ENCODE measurements at places on chromosomes 13 and 19. TPM values are rescaled to one million over a fixed set of nuclear protein-coding genes. Genes with fewer than 3 reads are reported as not detected.
A peak's percentile ranks its signal among the peaks of the same experiment; 100 is the strongest.

- no peak for DNase-seq
Measured at GRCh38 chr13:94966422-94966955, 254.1 kb upstream of the SOX21 start.

DNA sequence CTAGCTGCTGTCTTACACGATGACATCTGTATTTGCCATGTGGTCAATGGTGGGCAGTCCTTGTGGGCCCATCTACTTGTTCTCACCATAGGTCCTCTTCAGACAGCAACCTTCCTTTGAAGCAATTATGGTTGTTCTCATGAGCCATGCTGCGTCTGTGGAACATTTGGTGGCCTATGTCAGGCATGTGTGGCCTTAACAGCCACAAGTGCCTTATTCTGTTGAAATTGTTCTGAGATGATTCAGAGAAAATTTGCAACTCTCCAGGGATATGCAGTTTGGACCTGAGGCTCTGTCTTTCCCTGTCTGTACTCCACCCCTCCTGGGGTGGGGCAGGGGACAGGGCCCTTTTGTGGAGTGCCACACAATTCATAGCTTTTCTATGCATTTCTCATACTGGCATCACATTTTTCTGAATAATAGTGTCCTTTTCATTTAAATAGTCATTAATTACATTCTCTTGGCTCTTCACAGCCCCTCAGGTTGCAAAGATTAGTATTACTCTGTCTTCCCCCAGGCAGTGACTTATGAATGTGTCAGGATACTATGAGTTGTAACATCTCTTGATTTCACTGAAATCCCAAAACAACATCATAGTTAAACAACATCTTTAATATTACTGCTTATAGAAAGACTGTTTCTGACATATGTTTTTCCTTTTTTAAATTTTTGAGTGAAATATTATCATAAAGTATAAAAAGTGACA is 102.1 kb downstream of the ITGBL1 start:
- no peak for DNase-seq

DNA sequence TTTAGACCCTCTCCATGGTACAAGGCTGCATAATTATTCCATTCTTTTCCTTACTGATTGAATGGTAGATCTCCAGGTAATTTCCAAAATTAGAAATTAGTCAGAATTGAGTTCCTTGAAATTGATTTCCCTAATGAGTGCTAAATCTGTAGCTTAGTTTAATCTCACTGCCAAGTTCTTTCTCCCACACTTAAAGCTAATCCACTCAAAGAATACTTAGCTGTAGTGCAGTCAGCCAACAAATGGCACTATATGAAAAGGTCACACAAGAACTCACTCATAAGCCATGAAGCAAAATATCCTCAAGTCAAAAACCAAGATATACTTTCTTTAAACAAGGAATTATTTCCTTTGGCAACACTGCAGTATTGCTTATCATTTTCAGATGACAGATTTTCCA is 62.0 kb downstream of the XPO4 start:
- DNase-seq = no peak

DNA sequence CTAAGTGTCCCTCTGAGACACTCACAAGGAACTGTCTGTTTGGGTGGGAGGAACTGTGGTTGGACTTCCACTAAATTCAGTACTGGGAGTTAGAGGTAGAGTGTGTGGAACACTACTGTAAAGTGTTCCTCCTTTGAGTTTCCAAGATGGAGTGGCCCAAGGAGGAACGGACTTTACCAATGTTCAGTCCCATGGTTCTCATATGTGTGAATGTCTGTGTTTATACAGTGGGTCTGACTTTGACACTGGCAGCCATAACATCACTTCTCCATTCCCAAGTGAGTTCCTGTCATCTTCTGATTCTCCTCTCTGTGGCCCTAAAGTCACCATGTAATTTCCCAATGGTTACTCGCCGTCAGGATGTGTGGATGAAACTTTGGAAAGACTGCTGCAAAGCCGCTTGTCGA is 136.8 kb upstream of the SERP2 start:
- DNase-seq = no peak

ITGBL1 gene
- 0.36 TPM for polyA plus RNA-seq

FDX2 gene
- 20.6 TPM for polyA plus RNA-seq

- no peak for DNase-seq
Measured at GRCh38 chr19:15292140-15292539, 40.2 kb downstream of the BRD4 start.

DNA sequence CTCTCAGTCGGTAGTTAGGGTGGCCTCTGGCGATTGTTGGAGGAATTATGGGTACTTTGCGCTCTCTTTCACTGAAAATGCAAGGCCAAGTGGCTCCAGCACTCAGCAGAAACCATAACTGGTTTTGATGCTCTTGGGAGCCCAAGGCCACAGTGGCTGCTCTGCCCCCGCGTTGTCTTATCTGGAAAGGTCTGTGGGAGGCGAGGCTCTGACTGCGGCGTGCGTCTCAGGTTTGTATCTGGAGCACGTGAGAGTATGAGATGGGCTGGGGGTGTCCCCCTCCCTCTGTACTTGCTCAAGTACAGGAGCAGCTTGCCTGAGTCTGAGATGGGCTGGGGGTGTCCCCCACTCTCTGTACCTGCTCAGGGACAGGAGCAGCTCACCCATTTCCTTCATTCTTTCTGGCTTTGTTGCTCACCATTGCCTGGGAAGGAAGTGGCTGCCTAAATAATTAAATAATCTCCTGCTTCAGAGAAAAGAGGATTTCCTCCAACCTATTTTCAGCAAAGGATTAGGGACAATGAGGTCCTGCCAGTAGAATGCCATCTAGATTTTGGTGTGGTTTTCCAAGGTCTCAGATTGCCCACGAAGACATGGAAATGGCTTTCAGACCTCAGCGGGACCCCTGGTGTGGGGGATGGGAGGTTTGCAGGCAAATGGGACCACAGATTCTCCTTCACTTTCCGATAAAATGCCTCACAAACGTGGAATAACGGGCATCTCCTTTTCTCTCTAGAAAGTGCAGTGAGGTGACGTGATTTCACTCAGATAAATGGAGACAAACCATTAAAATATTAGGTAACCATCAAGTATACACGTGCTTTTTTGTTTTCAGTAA is 14.7 kb downstream of the ATP11A start:
- DNase-seq = no peak

DNA sequence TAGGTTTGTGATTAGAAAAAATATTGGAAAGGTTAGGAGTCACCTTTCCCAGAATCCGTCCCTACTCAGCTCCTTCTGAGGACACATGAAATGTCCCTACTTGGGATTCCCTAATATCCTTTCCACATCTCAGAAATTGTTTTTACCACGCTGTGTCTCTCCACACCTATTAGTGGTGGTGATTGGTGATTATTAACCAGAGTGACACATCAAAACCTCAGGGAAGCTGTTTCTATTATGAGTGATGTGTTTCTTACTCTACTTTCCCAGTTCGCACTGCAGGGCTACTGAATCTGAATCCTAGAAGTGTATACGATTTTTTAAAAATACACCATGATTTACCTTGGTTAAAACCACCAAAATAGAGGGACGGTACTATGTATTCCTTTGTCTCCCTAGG is 460.8 kb downstream of the TBC1D4 start:
- DNase-seq = no peak

RXFP2 gene
- polyA plus RNA-seq = not detected

ZNF728 gene
- polyA plus RNA-seq = 0.10 TPM

CADM4 gene
- 19.2 TPM for polyA plus RNA-seq

DNA sequence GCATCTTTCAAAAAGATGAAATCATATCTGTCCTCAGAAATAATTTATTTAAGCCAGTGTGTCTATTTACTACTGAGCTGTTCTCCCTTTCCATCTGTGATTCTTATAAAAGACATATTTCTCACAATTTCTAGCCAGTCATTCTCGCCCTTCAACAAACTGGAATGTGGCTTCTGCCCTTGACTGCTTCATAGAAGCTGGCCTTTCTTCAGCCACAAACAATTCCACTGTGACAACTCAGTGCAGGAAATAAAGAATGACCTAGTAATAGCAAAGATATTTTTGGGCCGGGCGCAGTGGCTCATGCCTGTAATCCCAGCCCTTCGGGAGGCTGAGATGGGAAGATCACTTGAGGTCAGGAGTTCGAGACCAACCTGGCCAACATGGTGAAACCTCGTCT is 655.5 kb downstream of the PCDH9 start:
- no peak for DNase-seq

CD209 gene
- 3.3 TPM for polyA plus RNA-seq

- peak; percentile 59 for DNase-seq
Measured at GRCh38 chr19:459724-460511, 915 bp downstream of the SHC2 start.

ACP5 gene
- 4.4 TPM for polyA plus RNA-seq

DNA sequence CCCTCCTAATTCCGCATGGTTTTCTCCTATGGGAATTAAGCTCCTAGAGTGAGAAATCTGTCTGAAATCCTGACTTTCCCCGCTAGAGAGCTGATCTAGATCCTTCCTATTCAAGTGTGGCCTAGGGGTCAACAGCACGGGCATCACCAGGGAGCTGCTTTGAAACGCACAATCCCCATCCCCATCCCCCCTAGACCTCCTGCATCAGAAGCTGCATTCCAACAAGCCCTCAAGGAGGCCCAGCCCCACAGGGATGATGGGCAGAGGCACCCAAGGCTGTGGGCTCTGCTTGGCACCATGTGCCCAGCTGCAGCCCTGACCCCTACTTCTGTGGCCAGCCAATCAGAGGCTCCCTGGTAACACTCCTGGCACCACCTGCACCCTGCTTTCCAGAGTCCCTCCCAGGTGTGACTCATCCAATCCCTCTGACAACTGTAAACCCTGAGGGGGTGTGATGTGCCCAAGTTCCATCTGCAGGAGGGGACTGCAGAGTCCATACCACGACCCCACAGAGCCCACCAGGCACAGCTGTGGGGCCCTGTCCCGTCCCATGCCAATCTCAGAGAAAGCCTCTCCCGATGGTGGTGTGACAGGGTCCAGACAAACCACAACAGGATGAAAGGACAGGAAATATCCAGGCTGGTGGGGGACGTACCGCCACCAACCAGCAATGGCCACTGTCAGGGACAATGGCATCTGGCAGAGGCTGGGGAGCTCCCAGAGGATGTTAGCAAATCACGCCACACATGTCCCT is 19.8 kb upstream of the SLC35E1 start:
- no peak for DNase-seq

GRCh38 chr19:18503337-18503970 is 18.4 kb downstream of the ELL start:
- DNase-seq = no peak

DNA sequence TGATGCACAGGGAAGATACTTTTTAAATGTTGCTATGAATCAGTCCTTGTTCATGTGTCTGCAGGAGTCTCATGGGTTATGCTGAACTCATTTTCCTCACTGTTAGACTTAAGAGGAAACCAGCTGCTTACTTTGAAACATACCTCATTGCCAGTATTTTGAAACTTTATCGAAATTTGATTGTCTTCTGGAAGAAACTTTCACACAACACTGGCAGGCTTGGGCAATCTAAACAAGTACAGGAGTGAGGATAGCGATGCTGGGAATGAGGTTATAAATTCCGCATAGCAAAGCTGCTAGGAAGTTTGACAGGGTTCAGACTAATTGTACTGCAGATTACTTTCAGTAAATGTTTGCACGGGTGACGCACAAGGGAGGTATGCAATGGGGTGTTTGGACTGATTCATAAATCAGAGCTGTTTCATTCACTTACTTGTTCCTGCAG is 245.7 kb downstream of the DNAJC15 start:
- peak; percentile 49 for DNase-seq

KLK10 gene
- polyA plus RNA-seq = 0.90 TPM

- DNase-seq = no peak
Measured at GRCh38 chr13:111245576-111246384, 74.7 kb upstream of the TEX29 start.

DACH1 gene
- 34.1 TPM for polyA plus RNA-seq

MCEMP1 gene
- 0.63 TPM for polyA plus RNA-seq

GRCh38 chr19:8044018-8044417 is 8.5 kb upstream of the CCL25 start:
- no peak for DNase-seq

GRCh38 chr13:29260684-29261083 is 334.8 kb downstream of the SLC7A1 start:
- no peak for DNase-seq

PLEKHG2 gene
- polyA plus RNA-seq = 89.8 TPM

DNA sequence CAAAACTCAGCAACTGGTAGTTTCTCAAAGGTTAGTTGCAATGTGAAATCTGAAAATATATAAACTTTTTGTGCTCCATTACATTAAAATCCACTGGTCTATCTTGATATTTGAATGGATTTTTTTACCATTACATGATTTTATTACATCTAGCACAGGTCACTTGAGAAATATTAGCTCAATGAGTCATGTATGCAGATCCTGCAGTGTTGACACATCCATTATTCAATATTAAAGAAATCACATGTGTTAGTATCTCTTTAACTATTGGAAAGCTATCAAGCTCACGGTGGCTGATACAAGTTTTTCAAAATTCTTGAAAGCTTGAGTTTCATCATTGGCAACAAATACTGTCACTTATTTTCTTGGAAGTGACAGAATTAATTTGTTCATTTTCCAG is 373.9 kb upstream of the TSHZ3 start:
- no peak for DNase-seq

- no peak for DNase-seq
Measured at GRCh38 chr19:49430678-49431329, 5.6 kb downstream of the GFY start.

- DNase-seq = no peak
Measured at GRCh38 chr13:48131533-48131932, 36.6 kb upstream of the MED4 start.

DNA sequence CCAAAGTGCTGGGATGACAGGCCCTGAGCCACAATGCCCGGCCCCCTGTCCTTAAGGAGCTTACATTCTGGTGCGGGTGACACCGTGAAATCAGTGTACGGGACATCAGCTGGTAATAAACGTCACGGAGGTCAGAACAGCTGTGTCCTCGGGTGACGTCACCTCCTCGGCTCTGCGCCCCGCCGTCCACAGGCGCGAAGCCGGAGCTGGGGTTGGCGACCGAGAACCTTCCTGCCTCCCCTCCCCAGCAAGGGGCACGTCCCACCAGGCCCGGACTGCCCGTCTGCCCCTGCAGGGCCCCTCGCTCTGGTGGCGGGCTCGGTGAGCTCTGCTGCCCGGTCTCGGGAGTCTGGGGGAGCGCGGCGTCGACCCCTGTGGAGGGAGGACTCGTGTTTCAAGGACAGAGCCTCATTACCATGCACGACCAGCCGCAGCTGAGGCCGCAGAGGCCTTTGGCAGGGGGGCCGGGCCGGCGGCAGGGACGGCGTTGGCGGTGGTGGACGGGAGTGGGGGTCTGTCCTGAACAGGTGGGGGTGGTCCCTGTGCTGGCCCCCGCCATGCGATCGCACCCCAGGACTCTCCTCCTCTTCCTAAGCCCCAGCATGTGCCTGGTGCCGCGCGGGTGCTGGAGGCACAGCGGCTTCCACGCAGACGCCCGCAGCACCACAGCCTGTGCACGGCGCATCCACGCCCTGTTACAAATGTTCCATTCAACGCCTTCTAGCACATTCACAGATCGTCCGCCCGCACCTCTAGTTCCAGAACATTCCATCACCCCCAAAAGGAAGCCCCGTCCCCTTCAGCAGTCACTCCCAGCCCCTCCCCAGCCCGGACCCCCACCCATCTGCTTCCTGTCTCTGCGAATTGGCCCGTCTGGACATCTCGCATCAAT is 5.4 kb downstream of the LINGO3 start:
- peak; percentile 40 for DNase-seq

ZNF99 gene
- 0.31 TPM for polyA plus RNA-seq

ZNF837 gene
- 4.2 TPM for polyA plus RNA-seq

Data from right lung (tissue), 10 donors.